ENCODE measurements at places on chromosomes 1 and 21. TPM values are rescaled to one million over a fixed set of nuclear protein-coding genes. Genes with fewer than 3 reads are reported as not detected.

Gene SPRR2F
- total RNA-seq = not detected

Gene GUCA2A
- not detected for total RNA-seq

Gene NT5C1A
- 9.2 TPM for total RNA-seq

Gene HTR6
- not detected for total RNA-seq

Gene CFH
- 9.4 TPM for total RNA-seq

- peak overlapping the region; percentile 65 for H3K27ac ChIP-seq
- peak; percentile 85 for DNase-seq
- peak overlapping the region; percentile 76 for H3K4me3 ChIP-seq
- peaks cover 48% of the 10 kb centered on the region for H3K27me3 ChIP-seq
- H3K4me1 ChIP-seq = peaks cover 40% of the 10 kb centered on the region
These were observed 38.5 kb upstream of the EGLN1 start for GRCh38 chr1:231460614-231461013.

DNA sequence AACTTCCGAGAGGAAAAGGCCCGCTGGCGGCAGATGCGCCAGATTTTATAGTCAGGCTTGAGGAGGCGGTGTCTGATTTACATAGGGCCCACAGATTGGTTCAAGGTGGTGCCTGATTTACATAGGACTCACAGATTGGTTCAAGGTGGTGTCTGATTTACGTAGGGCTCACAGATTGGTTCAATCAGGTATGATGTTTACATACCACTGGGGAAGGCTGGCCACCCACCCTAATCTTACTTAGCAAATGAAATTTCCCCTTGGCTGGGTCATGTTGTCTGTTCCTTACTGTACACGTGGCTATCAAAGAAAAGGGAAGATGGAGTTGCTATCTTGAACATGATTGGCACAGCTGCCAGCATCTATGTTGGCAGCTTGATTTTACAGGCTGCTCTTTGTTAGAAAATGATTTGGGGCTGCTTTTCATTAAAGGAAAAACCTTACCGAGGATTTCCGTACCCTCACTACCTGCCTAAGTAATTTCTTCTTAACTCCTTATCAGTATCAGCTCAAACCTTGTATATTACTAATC lies 96.3 kb downstream of the SETD4 start:
- no peaks in the 10 kb centered on the region for H3K36me3 ChIP-seq
- no peak for DNase-seq
- no peaks in the 10 kb centered on the region for H3K4me1 ChIP-seq
- no peak overlapping the region for H3K27ac ChIP-seq
- peaks cover 29% of the 10 kb centered on the region for H3K27me3 ChIP-seq

GRCh38 chr1:53575955-53576320 lies 116.7 kb downstream of the DMRTB1 start:
- peaks cover 33% of the 10 kb centered on the region for H3K27me3 ChIP-seq
- H3K4me1 ChIP-seq = peaks cover 21% of the 10 kb centered on the region
- H3K27ac ChIP-seq = no peak overlapping the region
- H3K36me3 ChIP-seq = no peaks in the 10 kb centered on the region

GRCh38 chr1:29311352-29312030 lies 75.2 kb downstream of the PTPRU start:
- H3K27me3 ChIP-seq = no peaks in the 10 kb centered on the region
- H3K27ac ChIP-seq = no peak overlapping the region
- H3K4me1 ChIP-seq = no peaks in the 10 kb centered on the region
- H3K36me3 ChIP-seq = no peaks in the 10 kb centered on the region
- DNase-seq = no peak

- no peak for DNase-seq
These were observed 26.0 kb upstream of the BCL9 start for GRCh38 chr1:147515045-147515869.

DNA sequence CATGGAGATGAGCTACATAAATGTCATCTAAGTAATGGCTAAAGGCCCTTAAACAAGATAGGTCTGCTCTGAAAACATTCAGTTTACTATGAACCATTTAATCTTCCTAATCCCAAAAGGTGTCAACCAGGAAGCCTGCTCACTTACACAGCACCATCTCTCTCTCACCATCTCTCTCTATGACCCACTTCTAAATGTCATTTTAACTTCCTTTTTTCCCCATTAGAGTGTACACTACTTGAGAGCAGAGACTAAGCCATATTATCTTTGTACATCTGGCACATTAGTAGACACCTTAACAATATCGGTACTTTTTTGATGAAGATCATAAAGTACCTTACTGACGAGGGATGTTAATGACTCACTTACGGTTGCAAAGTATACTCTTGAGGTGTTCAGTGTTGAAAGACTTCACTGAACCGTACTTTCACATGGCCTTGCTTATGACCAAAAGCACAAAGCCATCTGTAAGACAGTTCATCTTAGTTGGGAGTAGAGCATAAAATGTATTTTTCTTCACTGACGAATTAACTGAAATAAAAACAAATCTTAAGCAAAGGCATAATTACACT lies 25.4 kb downstream of the FBXO42 start:
- DNase-seq = no peak
- peak overlapping the region; percentile 36 for H3K27ac ChIP-seq
- no peaks in the 10 kb centered on the region for H3K27me3 ChIP-seq
- peaks cover 6% of the 10 kb centered on the region for H3K36me3 ChIP-seq

GRCh38 chr1:114671011-114671938 lies 1.4 kb upstream of the DENND2C start:
- H3K4me3 ChIP-seq = no peak overlapping the region
- no peak for DNase-seq
- no peak overlapping the region for H3K27ac ChIP-seq
- H3K4me1 ChIP-seq = peaks cover 12% of the 10 kb centered on the region
- H3K27me3 ChIP-seq = peaks cover 38% of the 10 kb centered on the region
- H3K36me3 ChIP-seq = no peaks in the 10 kb centered on the region

- H3K36me3 ChIP-seq = no peaks in the 10 kb centered on the region
- H3K4me3 ChIP-seq = no peak overlapping the region
- H3K27me3 ChIP-seq = no peaks in the 10 kb centered on the region
These were observed 328.6 kb upstream of the C1orf87 start for GRCh38 chr1:60402216-60402615.
